ENCODE measurements at places on chromosomes 3 and 15.

GRCh38 chr3:64431526-64432091, 206.3 kb upstream of the PRICKLE2 start:
- DNase-seq, result no peak

DNA sequence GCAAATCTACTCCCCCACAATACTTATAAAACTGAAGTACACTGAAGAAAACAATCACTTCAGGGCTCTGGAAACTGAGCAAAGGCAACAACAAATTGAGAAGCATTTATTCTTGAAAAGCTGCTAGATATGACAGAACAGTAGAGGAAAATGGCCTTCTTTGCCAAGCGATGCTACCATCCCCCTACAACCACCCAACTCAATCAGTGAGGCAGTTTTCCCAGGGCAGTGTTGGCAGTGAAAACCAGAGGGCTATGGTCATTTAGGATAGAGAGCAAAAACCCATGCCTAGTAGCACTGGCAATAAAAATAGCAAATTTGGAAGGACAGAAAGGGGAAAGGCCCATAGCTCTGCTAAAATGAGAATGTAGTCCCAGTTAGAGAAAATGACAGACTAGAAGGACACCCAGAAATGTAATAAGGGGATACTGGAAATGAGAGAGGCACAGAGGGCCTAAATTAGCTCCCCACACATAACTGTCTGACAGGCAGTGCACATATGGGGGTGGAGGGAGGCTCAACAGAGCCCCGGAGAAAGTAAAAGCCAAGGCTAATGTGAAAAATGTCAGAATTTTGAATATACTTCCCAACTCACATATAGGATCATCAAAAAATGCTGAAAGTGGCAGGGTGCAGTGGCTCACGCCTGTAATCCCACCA, 143.5 kb downstream of the GSK3B start:
- no peak for DNase-seq

DNA sequence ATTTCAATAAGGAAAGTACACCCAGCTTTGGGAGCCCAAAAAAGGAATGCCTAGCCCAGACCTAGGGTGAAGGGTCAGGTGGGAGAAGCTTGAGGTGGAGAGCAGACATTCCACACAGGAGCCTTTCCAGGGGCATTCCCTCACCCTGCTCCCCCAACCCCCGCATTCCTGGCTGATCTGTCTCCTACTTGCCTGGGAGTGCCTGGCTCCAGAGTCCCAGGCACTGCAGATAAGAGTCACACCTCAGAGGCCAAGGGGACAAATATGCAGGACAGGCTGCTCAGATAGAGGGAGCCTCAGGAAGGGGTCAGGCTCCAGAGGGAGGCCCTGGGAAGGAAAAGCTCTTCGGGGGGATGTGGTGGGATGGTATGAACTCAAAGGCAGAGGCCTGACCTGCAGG, 20.8 kb upstream of the HCN4 start:
- DNase-seq, result no peak

- no peak for DNase-seq
These were observed 131.1 kb downstream of the ADAMTSL3 start for GRCh38 chr15:83784975-83785374.

GRCh38 chr15:75675579-75676404, 28.1 kb downstream of the SNX33 start:
- no peak for DNase-seq

- DNase-seq, result peak; percentile 83
These were observed 58.5 kb downstream of the ECT2 start for GRCh38 chr3:172808969-172809546.

- peak; percentile 58 for DNase-seq
These were observed 12.4 kb downstream of the CIB1 start for GRCh38 chr15:90221246-90221900.

DNA sequence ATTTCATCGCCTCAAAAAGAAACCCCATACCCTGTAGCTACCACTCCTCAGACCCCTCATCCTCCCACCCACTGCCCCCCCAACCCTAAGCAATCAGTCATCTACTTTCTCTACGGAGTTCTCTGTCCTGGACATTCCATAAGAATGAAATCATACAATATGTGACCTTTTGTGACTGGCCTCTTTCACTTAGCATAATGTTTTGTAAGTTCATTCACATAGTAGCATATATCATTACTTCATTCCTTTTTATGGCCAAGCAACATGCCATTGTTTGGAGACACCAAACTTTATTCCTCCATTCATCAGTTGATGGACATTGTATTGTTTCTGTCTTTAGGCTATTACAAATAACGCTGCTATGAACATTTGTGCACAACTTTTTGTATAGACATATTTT, 64.2 kb downstream of the TNIK start:
- DNase-seq, result no peak

DNA sequence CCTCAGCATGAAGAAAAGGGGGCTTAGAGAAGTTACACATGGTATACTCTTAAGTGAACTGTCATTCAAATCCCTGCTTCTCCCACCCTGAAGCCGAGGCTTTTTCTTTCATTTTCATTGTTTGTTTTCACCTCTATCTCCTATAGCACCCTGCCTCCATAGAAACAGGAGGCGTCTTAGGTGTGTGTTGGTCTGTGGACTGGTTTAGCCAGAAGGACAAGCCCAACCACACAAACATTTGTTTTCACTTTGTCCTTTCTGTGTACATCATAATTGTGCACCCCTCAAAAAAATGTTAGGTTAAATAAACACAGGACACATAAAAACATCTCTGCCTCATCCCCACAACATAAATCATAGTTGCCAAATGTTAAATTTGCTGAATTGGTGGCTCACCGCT, 73.3 kb upstream of the UBE2E2 start:
- no peak for DNase-seq

GRCh38 chr15:93476491-93477177, 387.6 kb upstream of the RGMA start:
- no peak for DNase-seq

- no peak for DNase-seq
These were observed 7.1 kb downstream of the DHX36 start for GRCh38 chr3:154316974-154317767.

DNA sequence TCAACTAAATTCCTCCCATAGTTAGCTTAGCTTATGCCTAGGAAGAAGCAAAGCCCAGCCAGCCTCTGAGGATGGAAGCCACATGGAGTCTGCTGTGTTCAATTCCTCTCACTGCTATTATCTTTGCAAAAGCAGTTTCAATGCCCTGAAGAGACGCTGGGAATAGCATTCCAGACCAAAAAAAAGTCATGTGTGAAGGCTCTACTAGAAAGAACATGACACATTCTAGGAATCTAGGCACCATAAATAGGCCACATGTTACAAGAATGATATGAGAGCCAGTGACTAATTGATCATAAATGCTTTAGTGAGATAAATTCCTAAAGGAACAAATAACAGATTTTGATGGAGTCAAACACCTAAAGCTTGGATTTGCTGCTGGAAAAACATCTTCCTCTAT, 800.8 kb downstream of the TUSC7 start:
- no peak for DNase-seq

DNA sequence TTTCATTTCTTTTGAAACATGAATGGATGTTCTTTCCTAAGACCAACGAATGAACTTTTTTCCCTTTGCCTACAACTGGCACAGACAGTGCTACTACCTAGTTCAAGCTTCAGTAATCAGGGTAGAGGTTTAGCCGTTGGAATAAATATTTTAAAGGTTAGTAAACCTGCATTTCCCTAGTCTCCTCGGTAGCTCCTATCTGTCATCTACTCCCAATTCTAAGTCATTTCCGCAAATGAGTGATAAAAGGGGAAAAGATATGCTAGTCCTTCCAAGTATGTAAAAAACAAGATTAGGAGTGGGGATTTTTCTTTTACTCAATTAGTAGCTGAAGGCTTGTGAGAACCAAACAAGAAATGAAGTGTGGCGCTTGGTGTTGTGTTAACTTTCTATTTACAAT, 15.2 kb downstream of the SLTM start:
- no peak for DNase-seq

GRCh38 chr3:112514527-112515128, 15.4 kb upstream of the BTLA start:
- DNase-seq, result no peak

GRCh38 chr3:66856533-66856932, 141.6 kb upstream of the KBTBD8 start:
- no peak for DNase-seq

DNA sequence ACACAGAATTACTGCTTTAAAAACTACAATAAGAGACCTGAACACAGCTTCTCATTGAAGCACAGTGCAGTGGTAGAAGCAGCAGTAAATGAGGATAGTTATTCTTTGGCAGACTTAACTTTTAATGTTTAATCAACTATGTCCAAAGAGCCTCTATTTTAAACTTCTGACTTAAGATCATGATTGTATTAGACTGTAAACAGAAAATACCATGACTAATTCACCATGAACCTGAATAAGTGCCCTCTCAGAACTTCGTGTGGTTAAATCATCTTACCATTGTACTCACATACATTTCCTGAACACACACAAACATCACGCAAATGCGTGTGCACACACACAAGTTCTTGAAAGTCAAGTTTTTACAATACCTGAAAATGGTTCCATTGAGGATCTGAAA, 13.9 kb downstream of the CEP152 start:
- DNase-seq, result no peak

DNA sequence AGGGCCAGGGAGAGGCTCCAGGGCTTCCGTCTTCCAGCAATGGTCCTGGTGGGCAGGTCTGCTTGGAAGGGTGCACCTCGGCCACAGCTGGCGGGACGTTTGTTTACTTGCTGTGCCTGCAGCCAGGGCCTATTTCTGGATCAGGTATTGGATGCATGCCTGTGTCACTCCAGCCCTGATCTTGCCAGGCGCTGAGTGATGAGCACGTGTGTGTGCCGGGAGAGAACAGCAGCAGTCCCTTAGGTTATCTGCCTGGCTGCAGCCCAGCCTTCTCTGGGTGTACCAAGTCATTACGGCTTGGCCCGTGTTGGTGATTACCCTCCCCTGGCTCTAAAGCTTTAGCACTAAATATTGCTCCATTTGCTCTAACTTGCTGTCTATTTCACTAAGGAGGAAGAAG, 14.9 kb downstream of the CCDC32 start:
- no peak for DNase-seq

GRCh38 chr3:143040261-143040879, 39.0 kb downstream of the U2SURP start:
- peak; percentile 50 for DNase-seq

GRCh38 chr15:52626671-52627369, 52.4 kb downstream of the ATOSA start:
- no peak for DNase-seq

GRCh38 chr3:144242747-144243146, 271.1 kb downstream of the DIPK2A start:
- no peak for DNase-seq

GRCh38 chr3:13160619-13161018, 87.4 kb upstream of the IQSEC1 start:
- no peak for DNase-seq

DNA sequence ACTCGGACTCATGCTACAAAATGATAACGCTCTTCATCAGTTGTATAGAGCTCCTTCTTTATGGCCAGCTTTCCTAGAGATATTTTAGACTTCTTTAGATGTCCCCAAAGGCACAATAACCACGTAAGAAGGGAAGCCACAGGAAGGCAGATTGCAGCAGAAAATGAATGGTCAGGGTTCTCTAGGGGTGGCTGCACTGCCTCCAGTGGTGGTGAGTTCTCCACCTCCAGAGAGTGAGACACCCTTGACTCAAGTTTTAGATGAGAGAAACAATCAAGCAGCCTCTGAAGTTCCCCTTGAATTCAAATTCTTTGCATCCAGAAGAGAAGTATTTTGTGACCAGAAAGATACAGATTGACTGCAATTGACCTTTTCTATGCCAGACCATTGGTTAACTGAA, 191.5 kb downstream of the TP63 start:
- DNase-seq, result no peak

GRCh38 chr3:128263118-128263517, 109.8 kb downstream of the EEFSEC start:
- DNase-seq, result no peak

GRCh38 chr3:82157952-82158351, 396.5 kb upstream of the GBE1 start:
- no peak for DNase-seq

- DNase-seq, result no peak
These were observed 70.7 kb downstream of the SRGAP3 start for GRCh38 chr3:9178697-9179096.

- peak; percentile 46 for DNase-seq
These were observed 31.9 kb downstream of the AGTR1 start for GRCh38 chr3:148729476-148730055.

GRCh38 chr3:77370413-77370812, 330.5 kb downstream of the ROBO2 start:
- no peak for DNase-seq

GRCh38 chr15:66401130-66402021, 14.7 kb downstream of the MAP2K1 start:
- DNase-seq, result no peak

All from brain (organoid and tissue), 16 donors.